ENCODE measurements at places on chromosomes 5 and 9.

DNA sequence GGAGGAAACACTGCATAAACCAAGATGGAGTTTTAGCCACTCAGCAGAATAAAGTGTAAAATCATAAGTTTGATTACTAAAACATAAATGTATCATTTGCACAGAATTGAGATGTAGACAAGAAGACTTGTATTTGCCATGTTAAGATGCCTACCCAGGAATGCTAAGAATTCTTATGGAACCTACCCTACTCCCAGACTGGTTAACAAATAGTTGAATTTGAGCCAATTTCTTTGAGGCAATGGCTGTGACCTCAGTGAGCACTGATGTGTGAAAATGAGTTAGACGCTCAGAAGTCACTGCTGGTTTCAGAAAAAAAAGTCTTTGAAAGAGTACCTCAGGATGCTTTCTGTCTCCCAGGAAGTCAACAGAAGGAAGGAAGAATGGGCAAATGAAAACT, 95.6 kb downstream of the ESM1 start:
- no peak for DNase-seq

DNA sequence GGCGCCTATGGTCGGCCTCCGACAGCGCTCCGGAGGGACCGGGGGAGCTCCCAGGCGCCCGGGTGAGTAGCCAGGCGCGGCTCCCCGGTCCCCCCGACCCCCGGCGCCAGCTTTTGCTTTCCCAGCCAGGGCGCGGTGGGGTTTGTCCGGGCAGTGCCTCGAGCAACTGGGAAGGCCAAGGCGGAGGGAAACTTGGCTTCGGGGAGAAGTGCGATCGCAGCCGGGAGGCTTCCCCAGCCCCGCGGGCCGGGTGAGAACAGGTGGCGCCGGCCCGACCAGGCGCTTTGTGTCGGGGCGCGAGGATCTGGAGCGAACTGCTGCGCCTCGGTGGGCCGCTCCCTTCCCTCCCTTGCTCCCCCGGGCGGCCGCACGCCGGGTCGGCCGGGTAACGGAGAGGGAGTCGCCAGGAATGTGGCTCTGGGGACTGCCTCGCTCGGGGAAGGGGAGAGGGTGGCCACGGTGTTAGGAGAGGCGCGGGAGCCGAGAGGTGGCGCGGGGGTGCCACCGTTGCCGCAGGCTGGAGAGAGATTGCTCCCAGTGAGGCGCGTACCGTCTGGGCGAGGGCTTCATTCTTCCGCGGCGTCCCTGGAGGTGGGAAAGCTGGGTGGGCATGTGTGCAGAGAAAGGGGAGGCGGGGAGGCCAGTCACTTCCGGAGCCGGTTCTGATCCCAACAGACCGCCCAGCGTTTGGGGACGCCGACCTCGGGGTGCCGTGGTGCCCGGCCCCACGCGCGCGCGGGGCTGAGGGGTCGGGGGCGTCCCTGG, 561 bp downstream of the DAPK1 start:
- peak; percentile 71 for DNase-seq

- no peak for DNase-seq
Measured at GRCh38 chr9:135090547-135090946, 3.1 kb downstream of the OLFM1 start.

DNA sequence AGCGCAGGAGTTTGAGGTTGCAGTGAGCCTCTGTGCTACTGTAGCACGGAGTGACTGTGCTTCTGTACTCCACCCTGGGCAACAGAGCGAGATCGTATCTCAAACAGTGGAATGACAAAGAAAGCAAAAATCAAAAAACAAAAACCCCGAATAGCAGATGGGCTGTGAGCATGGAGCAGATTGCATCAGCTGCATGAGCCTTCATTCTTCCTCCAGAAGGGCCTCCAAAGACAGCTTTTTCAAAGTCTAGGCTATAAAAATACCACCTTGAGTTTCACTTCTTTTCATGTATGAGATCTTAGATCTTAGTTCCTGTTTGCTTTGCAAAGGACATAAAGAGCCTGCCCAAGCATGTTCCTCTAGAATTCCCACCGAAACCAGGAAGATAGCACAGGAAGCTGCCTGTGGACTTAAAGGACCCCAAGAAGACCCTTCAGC, 15.0 kb upstream of the HSPB3 start:
- peak; percentile 77 for DNase-seq

DNA sequence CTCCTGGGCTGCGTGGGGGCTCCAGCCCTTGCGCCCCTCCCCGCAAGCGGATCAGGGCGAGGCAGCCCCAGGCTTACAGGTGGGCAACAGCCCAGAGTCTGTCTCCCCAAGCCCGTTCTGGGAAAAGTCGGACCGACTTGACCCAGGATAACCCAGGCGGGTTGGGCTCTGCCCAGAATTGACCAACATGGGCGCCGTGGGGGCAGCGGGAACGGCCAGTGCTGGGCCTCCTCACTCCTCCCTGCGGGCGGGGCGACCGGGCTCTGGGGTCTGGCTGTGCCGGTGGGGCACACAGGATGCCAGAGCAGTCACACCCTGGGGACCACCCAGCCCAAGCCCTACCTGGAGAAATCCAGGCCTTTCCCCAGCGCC, 15.3 kb upstream of the SYNPO start:
- DNase-seq, result no peak

DNA sequence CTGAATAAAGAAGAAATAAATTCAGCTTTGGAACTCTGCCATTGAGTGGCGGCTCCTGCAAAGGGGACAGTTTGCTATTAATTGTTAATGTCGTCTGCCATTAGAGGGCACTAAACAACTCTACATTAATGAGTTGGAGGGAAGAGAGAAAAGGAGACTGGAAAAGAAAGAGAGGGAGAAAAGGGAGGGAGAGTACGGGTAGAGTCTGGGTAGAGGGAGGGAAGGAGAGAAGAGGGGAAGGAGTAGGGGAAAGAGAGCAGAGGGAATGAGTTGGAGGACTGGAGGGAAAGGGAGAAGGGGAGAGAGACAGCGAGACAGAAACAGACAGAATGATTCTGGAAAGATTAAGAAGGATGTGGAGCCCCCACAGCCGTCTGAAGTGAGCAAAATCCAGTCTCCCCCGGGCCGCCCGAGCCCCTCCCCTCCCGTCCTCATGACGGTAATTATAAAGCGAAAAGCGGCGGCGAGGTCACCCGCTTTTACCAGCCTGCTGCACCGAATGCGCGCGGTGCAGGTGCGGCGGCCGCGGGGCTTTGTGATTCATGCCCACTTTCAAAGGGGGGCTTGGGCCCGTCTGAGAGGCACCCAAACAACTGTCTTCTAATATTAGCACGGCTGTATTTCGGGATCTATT, 1.9 kb upstream of the FST start:
- no peak for DNase-seq

DNA sequence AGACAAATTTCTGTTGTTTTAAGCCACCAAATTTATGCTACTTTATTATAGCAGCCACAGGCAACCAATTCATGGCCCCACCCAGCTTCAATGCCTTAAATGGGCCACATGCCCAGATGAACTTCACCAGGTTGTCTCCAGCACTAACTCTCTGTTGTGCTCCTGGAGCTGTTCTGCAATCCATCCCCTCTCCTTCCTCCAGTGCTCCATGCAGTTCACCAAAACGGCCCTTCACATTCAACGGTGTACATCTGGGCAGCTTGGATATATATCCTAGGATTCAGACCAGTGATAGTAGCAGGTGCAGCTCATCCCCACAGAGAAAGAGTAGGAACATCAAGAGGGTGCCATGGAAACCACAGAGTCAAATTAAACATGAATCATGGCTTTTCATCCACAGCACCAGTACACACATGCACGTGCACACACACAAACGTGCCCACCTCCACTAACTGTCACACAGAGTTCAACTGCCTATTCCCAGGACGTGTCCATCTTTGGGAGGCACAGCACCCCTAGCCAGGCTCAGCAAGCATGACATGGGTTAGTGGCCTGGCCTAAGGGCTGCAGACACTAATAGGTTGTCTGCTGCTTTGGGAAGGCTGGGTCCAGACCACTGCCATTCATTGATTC, 134.5 kb downstream of the MED10 start:
- no peak for DNase-seq
